Naive thymus-derived CD4-positive, alpha-beta T cell (primary cell): ENCODE measurements at places on chromosomes 4 and X. TPM values are rescaled to one million over a fixed set of nuclear protein-coding genes. Genes with fewer than 3 reads are reported as not detected.

The STS gene
- 0.51 TPM for total RNA-seq

The GPRIN3 gene
- 11.2 TPM for total RNA-seq

The ATOH1 gene
- not detected for total RNA-seq

The SPANXA2 gene
- not detected for total RNA-seq

The CTAG2 gene
- not detected for total RNA-seq

The BST1 gene
- total RNA-seq = 0.51 and 1.1 TPM in 2 replicates

The PPP1R2C gene
- not detected for total RNA-seq

The RHOH gene
- total RNA-seq = 250 TPM

The SHROOM2 gene
- total RNA-seq = not detected

The ZNF518B gene
- 30.3 TPM for total RNA-seq

The RASL11B gene
- not detected for total RNA-seq

The RNF212 gene
- total RNA-seq = 2.4 TPM

The SLC2A9 gene
- total RNA-seq = 3.9 TPM

The SPARCL1 gene
- not detected for total RNA-seq

The CCDC110 gene
- 1.8 TPM for total RNA-seq

The CFAP47 gene
- not detected for total RNA-seq

The HNRNPDL gene
- total RNA-seq = 428 TPM

The RPL9 gene
- total RNA-seq = 2,567 TPM

The OFD1 gene
- total RNA-seq = 134 TPM

The CD40LG gene
- 56.8 TPM for total RNA-seq

The CLNK gene
- total RNA-seq = not detected

The UGT2B11 gene
- total RNA-seq = not detected

The SNCA gene
- total RNA-seq = 0.57 TPM

The PITX2 gene
- not detected for total RNA-seq

The CLCN5 gene
- 3.7 TPM for total RNA-seq

The GPR119 gene
- not detected in 2 replicates for total RNA-seq

The CDKL2 gene
- 1.2 TPM for total RNA-seq

The COL4A6 gene
- not detected for total RNA-seq

The UGT2B17 gene
- total RNA-seq = not detected

The SCML1 gene
- 23.6 TPM for total RNA-seq

The ADGRG4 gene
- not detected for total RNA-seq

The HSFX1 gene
- 2.8 TPM for total RNA-seq

The TLR10 gene
- total RNA-seq = 0.17 and 0.20 TPM in 2 replicates

The HSFX3 gene
- total RNA-seq = not detected

The VBP1 gene
- total RNA-seq = 27.9 TPM

The QDPR gene
- 16.6 and 17.5 TPM in 2 replicates for total RNA-seq

The AKAP4 gene
- total RNA-seq = not detected

The COL4A5 gene
- not detected for total RNA-seq

The ACE2 gene
- not detected in 2 replicates for total RNA-seq

The ADGRG2 gene
- not detected for total RNA-seq

The FDCSP gene
- not detected in 2 replicates for total RNA-seq

The C4orf51 gene
- total RNA-seq = not detected

The TEX13D gene
- not detected for total RNA-seq

The RPS6KA6 gene
- not detected in 2 replicates for total RNA-seq

The FAM50A gene
- total RNA-seq = 49.3 TPM

The FAT1 gene
- not detected for total RNA-seq

The GPR143 gene
- total RNA-seq = not detected

The MANBA gene
- total RNA-seq = 25.7 TPM

The RHOXF2B gene
- total RNA-seq = not detected

The EXOC1 gene
- 46.7 TPM for total RNA-seq

The TCEANC gene
- 11.4 and 12.5 TPM in 2 replicates for total RNA-seq

The GUF1 gene
- total RNA-seq = 15.5 TPM

The PDCL2 gene
- not detected for total RNA-seq

The MYOZ2 gene
- total RNA-seq = not detected in 2 replicates
